ENCODE measurements at places on chromosomes 7 and 10.

GRCh38 chr7:52758356-52758755 is 277.1 kb upstream of the POM121L12 start:
- H3K27ac ChIP-seq, result no peak overlapping the region
- H3K4me1 ChIP-seq, result no peaks in the 10 kb centered on the region
- H3K4me3 ChIP-seq, result no peak overlapping the region
- no peaks in the 10 kb centered on the region for H3K36me3 ChIP-seq
- no peak for DNase-seq
- no peaks in the 10 kb centered on the region for H3K27me3 ChIP-seq

GRCh38 chr7:120583899-120584586 is 273.9 kb downstream of the TSPAN12 start:
- no peaks in the 10 kb centered on the region for H3K36me3 ChIP-seq
- no peak for DNase-seq
- H3K27me3 ChIP-seq, result no peaks in the 10 kb centered on the region
- H3K4me1 ChIP-seq, result no peaks in the 10 kb centered on the region
- no peak overlapping the region for H3K27ac ChIP-seq
- H3K4me3 ChIP-seq, result no peak overlapping the region

- no peak overlapping the region for H3K4me3 ChIP-seq
- H3K27me3 ChIP-seq, result peaks cover 39% of the 10 kb centered on the region
- no peak overlapping the region for H3K27ac ChIP-seq
- DNase-seq, result no peak
- no peaks in the 10 kb centered on the region for H3K36me3 ChIP-seq
Measured at GRCh38 chr10:48516911-48517310, 88.0 kb downstream of the ARHGAP22 start.

DNA sequence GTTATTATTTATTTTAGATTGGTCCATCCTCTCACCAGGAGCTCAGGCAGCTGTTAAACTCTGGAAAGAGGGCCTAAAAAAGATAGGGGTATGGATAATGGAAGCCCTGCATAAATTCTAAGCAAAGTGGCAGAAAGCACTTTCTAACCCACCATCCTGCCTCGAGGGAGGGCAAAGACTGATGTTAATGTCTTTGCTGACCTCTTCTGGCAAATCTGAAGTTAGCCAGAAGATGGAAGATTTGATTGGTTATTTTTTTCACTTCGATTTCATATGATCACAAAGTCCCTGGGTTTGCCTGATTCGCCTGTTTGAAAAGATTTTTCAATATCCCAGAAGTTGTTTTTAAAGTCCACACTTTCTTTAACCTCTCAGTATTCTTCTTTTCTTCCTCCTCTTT is 24.8 kb downstream of the OR9A2 start:
- H3K4me1 ChIP-seq, result peaks cover 4% of the 10 kb centered on the region
- no peak for DNase-seq
- peaks cover 22% of the 10 kb centered on the region for H3K27me3 ChIP-seq
- peaks cover 2% of the 10 kb centered on the region for H3K36me3 ChIP-seq
- no peak overlapping the region for H3K27ac ChIP-seq

GRCh38 chr10:97898429-97898828 is 48.8 kb downstream of the GOLGA7B start:
- no peak overlapping the region for H3K27ac ChIP-seq
- peaks cover 3% of the 10 kb centered on the region for H3K27me3 ChIP-seq
- H3K4me1 ChIP-seq, result no peaks in the 10 kb centered on the region
- no peaks in the 10 kb centered on the region for H3K36me3 ChIP-seq
- no peak for DNase-seq

GRCh38 chr7:47889723-47890122 is 58.5 kb downstream of the PKD1L1 start:
- no peaks in the 10 kb centered on the region for H3K27me3 ChIP-seq
- peaks cover 3% of the 10 kb centered on the region for H3K4me1 ChIP-seq
- no peak overlapping the region for H3K27ac ChIP-seq
- H3K4me3 ChIP-seq, result no peak overlapping the region
- no peaks in the 10 kb centered on the region for H3K36me3 ChIP-seq
- no peak for DNase-seq

Measured in T-helper 2 cell treated with Interferon-gamma antibody and Interleukin-4, amounts not matched to agents 5 μg/mL and 100 μg/mL, for 36 hours (primary cell).